ENCODE measurements at places on chromosomes 2 and 18.

DNA sequence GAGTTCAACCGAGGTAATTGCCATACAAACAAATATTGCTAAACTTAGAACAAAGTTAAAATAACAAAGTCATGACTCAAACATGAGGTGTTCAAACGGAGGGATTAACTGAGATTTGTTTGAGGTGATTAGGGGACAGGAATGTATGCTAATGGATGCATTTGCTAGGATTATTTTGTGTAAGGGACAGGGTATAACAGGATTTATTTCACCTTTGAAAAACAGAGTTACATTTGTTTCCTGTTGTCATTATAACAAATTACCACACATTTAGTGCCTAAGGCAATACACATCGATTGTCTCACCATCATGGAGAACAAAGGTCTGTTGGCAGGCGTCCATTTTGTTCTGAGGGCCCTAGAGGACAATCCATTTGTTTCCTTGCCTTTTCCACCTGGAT lies 304.3 kb upstream of the CNTNAP5 start:
- DNase-seq: no peak

GRCh38 chr2:102122115-102122514 lies 20.4 kb upstream of the IL1R1 start:
- DNase-seq: no peak

DNA sequence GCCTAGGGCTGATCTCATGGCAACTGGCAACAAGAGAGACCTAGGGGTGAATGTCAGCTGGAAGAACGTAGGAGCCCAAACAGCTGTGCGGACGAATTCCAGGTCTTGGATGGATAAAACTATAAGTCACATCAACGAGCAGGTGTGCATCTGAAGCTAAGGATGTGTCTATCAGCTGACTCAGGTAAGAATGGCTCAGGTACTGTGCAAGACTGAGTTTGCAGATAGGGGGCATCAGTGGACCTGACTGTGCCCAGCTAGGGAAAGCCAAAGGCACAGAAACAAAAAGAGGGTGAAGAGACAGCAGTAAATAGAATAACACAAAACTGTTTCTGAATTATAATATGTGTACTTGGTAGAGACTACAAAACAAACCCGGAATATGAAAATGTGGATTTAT lies 357.3 kb downstream of the ZEB2 start:
- DNase-seq: peak; percentile 1

- no peak for DNase-seq
These were observed 5.6 kb downstream of the ESPNL start for GRCh38 chr2:238105506-238106338.

- DNase-seq: no peak
These were observed 136.9 kb downstream of the COPS8 start for GRCh38 chr2:237222601-237223041.

DNA sequence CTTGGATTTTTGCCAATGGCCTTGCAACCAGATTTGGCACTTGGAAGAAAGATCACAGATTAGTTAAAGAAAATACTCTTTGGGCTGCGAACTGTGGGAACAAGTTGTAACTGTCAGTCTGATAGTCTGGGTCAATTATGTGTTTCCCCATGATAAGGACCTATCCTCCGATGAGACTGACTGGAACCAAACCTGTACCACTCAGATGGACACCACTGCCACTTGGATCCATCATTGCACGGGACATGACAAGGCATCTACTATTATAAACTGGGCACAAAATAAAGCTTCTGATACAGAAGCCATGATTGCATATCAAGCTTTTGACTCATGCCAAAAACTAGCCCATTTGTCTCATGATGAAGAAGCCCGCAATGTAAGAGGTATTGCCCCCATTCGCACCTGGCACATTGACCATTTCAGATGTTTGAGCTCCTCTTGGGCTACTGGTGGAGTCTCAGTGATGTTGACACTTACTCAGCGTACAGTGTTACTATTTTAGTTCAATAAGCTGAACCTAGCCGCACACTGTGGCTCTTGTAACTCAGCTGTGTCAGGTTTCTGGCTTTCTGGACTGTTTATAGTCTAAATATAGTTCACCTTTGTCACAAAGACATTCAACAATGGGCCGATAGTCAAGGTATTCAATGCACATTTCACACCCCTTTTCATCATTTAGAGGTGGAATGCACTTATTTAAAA lies 179.8 kb upstream of the RBBP8 start:
- no peak for DNase-seq

DNA sequence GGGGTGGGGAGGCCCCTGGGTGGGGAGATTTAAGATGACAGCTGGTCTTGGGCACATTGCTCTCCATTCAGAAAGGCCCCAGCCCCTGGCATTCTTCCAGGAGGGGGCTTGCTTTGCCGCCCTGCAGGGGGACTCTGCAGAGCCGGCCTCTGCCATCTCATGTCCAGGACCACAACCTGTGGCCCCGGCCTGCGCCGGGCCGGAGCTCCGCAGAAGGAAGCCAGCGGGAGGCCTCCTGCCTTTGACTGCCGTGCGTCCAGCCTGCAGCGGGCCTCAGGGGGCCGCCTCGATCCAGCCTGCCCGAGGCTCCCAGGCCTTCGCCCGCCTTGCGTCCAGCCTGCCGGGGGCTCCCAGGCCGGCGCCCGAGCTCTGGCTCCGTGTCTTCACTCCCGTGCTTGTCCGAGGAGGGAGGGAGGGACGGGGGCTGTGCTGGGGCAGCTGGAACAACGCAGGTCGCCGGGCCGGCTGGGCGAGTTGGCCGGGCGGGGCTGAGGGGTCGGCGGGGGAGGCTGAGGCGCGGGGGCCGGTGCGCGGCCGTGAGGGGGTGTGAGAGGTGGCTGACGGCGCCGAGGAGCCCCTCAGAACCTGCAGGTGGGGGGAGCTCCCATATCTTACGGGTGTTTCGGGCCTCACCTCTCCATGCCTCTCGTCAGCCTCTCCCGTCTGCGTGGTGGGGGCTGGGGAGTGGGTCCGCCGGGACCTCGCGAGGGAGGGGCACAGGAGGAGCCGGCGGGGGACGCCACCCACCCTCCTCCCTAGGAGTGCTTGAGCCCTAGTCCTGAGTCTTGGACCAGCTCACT lies 20.4 kb downstream of the GPC1 start:
- DNase-seq: no peak

DNA sequence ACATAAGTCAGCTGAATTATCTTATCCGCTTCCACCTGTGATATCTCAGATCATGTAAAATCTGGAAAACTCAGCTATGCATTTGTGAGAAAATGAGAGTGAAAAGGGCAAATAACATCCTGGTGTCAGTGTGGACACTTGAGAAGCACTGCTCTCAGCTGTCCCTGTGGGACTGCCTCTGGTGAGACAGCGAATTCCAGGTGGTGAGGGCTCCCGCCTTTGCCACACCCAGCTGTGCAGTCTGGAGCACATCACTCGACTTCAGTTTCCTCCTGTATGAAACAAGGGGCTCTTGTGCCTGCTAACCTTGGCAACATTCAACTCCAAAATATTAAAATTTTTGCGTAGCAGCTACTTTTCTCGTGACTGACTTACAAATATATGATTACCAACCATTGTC lies 194.9 kb upstream of the BOD1L2 start:
- no peak for DNase-seq

DNA sequence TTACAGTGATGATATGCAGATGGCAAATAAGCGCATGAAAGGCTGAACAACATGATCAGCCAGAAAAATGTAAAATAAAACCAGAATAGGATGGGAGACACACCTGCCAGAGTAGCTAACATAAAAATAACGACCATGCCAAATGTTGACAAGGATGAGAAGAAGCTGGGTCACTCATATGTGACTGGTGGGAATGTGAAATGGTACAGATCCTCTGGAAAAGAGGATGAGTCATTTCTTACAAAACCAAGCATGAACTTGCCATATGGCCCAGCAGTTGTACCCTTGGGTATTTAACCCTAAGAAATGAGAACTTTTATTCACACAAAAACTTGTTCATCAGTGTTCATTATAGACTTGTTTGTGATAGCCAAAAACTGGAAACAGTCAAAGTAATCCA lies 143.8 kb downstream of the SH3BP4 start:
- DNase-seq: no peak

- no peak for DNase-seq
These were observed 25.7 kb upstream of the FAM178B start for GRCh38 chr2:97011977-97012569.

GRCh38 chr18:3286159-3286558 lies 24.2 kb downstream of the MYL12B start:
- no peak for DNase-seq

GRCh38 chr2:241189093-241189855 lies 797 bp downstream of the ANO7 start:
- no peak for DNase-seq

GRCh38 chr2:218813771-218814460 lies 17.7 kb downstream of the PRKAG3 start:
- DNase-seq: no peak

DNA sequence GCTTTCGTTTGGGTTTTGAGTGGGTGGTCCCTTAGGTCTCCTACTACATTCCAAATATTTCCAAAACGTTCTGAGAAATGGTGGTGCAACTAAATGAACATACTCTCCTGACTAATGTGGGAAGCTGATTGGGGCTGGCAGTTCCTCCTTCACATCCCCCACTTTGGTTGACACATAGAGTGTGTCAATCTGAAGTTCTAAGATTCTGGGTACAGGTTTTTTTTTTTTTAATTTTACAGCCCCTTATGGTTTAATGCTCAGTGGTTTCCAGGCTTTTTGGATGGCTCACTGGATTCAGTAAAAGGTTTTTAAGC lies 58.4 kb upstream of the ITGB6 start:
- no peak for DNase-seq

- DNase-seq: no peak
These were observed 1363.2 kb upstream of the ACVR2A start for GRCh38 chr2:146481629-146482028.

GRCh38 chr2:7989823-7990222 lies 692.0 kb upstream of the ID2 start:
- DNase-seq: no peak

- no peak for DNase-seq
These were observed 113.9 kb downstream of the MYO1B start for GRCh38 chr2:191359133-191359532.

DNA sequence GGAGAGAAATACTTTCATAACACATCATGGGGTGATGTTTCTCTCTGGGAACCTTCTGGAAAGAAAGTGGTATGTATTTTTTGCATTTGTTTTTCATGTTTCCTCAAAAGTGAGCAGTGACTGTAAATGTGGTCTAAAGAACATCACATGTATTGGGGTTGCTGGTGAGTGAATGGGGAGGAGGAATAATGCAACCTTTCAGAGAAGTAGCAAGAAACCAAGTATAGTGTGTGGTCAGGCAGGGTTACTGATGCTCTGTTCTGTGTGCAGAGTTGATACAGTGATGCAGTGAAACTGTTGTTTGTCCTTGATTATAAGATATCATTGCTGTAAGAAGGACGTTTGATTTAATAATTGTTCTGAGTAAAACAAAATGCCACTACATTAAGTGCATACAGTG lies 24.1 kb downstream of the ADNP2 start:
- DNase-seq: no peak

- no peak for DNase-seq
These were observed 82.6 kb upstream of the RGPD5 start for GRCh38 chr2:109711230-109712122.

DNA sequence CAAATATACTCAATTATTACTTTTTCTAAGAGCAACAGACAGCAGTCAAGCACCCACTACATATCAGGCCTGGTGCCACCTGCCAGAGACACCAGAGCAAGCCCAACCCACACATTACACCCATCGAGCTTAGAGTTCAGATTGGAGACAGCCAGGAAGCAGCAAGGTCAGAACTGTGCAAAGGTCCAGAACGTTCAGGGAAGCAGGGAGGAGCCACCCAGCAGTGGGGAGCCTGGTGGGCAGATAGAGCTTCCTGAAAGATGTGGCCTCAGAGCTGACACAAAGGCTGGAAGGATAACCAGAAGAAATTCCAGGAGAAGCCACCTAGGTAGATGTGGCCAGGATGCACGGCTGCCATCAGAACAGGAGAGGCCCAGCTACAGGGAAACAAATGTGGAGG lies 440.5 kb upstream of the ID2 start:
- DNase-seq: no peak

GRCh38 chr2:24576617-24577016 lies 85.6 kb downstream of the NCOA1 start:
- DNase-seq: no peak

GRCh38 chr2:168518555-168519066 lies 62.5 kb downstream of the CERS6 start:
- DNase-seq: no peak

- DNase-seq: no peak
These were observed 5.1 kb upstream of the REEP1 start for GRCh38 chr2:86342488-86342887.

DNA sequence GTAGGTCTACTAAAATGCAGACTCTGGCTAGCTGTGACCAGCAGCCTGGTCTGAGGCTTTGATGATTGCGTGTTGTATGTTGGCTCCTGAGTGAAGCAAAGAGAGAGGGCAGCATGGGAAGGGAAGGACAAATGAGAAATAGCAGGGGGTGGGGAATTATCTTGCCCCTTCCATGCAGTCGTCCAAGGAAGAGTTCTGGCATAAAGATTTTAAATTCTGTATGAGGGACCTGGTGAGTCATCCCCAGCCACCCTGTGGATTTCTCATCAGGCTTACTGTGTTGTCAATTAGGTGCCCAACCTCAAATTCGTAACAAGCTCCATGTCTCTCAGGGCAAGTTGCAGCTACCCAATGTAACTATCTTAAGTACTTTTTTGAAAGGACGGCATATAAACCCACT lies 72.1 kb upstream of the NOSTRIN start:
- DNase-seq: no peak

DNA sequence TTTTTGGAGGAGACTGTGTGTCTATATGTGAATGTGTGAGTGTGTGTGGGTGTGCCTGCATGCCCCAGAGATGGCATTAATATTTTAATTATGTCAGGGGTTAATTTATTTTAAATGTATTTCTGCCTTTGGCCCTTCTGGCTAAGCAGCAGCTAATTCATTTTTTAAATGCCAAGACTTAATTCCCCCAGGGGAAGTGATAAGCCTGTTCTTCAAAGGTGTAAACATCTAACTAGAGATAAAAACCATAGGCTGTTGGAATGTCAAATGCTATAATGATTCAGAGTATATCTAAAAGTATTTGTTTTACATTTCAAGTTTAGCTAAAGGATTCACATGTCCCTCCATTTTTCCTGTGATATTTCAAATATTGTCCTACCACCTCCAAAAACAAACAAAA lies 184.7 kb downstream of the SPP2 start:
- DNase-seq: no peak
